Stimulated activated CD8-positive, alpha-beta memory T cell treated with anti-CD3 and anti-CD28 coated beads, Interleukin-7, amount 100 ng/mL, for 1 hour (primary cell): ENCODE measurements at places on chromosomes 7 and 10.

DNA sequence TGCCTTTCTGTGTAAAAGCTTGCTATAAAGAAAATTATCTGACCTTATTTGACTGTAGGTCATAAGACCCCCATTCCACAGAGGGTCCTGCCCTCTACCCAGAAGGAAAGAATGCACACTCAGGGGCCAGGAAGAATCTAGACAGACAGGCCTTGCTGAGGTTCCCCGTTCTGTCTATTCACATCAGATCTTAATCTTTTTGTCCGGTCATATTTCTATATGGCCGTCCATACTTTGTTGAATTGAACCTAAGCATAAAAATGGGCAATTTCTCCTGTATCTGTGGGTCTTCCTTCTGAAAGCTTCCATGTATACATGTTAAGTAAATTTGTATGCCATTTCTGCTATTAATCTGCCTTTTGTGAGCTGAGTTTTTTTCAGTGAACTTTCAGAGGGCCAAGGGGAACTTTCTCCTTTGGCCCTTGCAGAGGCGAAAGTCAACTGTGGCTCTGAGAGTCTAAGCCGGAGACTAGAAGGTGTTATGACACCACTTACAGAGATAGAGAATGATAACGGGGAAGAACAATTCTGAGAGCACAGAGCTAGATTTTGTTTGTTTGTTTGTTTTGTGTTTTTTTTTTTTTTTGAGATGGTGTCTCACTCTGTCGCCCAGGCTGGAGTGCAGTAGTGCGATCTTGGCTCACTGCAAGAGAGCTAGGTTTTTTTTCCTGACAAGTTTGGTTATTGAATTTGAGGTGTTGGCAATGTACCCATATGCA is 11.6 kb upstream of the PRKAR2B start:
- no peak for DNase-seq

GRCh38 chr7:30941582-30942323 is 22.0 kb upstream of the GHRHR start:
- no peak for DNase-seq

DNA sequence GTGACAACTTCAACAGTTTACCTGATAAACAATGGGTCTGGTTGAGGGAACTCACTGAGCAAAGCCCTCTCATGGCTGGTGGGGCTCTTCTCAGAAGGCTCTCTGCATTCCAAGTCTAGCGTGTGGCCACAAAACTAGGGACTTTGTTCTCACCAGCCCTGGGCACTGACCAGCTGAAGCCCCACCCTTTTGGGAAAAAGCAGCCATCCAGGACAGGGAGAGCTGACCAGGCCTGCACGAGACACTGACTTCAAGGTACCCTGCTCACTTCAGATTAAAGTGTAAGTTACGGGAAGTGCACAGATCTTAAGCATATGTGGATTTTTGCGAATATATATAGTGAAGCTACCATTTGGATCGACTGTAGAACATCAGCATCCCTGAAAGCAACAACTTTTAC is 67.4 kb upstream of the LRRC4 start:
- no peak for DNase-seq

GRCh38 chr7:138963675-138964074 is 17.5 kb downstream of the KIAA1549 start:
- no peak for DNase-seq

DNA sequence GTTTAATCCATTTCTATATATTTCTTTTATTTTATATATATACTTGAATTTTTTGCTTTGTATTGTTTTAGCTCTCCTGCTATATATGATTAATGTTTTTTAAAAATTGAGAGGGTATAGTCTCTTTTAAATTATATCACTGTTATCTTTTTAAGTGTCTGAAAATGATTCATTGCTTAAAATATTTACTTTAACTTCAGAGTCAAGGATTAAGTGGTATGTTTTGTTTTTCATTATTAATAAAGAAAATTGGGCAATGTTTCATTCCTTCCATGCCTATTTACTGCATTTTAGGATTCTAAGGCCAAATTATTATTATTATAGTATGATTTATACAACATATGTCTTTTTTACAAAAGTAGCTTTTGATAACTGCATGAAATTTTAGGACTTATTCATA is 67.2 kb upstream of the THSD7A start:
- no peak for DNase-seq

DNA sequence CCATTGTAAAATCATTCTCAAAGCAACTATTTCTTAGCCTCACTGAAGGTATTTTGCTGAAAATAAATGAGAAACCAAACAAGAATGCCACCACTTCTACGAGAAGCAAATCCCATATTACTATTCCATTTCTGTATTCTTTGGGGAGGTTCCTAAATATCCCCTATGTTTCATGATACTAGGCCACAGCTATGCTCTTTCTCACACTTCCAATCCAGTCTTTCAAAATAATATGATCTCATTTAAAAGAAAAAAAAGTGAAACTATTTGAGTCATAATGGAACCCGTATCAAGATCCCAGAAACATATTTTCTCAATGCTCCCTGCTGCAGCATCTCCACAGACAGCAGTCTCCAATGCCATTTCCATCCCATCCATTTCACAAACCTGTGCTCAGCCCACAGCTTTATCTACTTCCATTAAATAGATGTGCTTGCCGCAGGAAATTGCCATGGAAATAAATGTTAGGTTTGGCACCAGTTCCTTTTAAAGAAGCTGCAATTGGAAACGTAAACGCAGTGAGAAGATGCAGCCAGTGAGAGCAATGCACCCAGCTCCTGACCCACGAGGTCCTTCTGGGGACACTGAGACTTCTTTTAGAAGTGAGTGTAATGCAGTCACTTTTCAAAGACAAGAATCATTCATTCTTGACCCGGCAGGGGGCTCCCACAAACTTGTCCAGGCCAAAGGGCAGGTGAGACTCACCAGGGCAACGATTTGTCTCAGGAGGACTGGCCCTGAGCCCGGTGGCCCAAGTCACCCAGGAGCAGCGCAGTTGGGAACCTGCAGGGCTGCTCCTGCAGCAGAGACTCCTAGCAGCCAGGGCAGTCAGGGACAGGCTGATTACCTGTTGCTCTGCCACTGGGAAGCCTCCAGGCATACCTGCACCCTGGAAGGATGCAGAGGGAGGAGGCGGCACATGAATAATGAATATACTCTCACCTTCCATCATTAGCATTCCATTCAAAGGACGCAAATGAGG is 99.6 kb downstream of the C10orf90 start:
- no peak for DNase-seq

- DNase-seq: no peak
Observed at GRCh38 chr7:87144173-87144657, 8.0 kb upstream of the DMTF1 start.

DNA sequence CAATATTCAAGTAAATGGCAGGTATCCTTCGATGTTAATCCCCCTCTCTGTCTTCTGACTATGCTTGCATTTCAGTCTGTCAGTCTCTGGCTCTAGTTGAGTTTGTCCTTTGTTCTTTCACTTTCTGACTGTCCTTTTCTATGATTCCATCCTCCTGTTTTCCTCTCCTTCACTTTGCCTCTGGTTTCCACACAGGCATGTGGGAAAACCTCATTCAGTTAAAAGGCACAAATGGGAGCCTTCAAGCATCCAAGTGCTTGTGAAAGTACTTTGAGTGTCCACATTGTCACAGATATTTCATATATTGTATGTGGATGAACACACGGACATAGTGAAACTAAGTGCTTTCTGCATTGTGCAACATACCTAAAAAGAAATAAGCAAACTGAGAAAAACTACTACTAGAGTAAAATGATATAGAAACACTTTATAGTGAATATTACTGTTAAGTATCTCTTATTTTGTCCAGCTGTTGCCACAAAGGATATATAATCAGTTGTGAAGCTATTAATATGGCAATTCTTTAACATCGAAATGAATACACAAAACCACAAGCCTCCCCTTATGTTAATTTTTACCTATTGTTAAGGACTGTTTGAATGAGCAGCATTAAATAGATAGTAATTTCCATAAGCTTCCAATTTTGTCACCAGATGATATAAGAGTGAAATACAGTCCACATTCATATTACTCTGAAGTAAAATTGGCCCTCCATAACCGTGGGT is 71.7 kb downstream of the NRBF2 start:
- no peak for DNase-seq

GRCh38 chr10:124138195-124138882 is 44.9 kb upstream of the CHST15 start:
- DNase-seq: no peak

- DNase-seq: no peak
Observed at GRCh38 chr10:120477743-120478141, 20.7 kb downstream of the PLPP4 start.
